ENCODE measurements at places on chromosomes 2 and 18.

- no peak for DNase-seq
Observed at GRCh38 chr2:195395362-195395761, 261.7 kb upstream of the SLC39A10 start.

DNA sequence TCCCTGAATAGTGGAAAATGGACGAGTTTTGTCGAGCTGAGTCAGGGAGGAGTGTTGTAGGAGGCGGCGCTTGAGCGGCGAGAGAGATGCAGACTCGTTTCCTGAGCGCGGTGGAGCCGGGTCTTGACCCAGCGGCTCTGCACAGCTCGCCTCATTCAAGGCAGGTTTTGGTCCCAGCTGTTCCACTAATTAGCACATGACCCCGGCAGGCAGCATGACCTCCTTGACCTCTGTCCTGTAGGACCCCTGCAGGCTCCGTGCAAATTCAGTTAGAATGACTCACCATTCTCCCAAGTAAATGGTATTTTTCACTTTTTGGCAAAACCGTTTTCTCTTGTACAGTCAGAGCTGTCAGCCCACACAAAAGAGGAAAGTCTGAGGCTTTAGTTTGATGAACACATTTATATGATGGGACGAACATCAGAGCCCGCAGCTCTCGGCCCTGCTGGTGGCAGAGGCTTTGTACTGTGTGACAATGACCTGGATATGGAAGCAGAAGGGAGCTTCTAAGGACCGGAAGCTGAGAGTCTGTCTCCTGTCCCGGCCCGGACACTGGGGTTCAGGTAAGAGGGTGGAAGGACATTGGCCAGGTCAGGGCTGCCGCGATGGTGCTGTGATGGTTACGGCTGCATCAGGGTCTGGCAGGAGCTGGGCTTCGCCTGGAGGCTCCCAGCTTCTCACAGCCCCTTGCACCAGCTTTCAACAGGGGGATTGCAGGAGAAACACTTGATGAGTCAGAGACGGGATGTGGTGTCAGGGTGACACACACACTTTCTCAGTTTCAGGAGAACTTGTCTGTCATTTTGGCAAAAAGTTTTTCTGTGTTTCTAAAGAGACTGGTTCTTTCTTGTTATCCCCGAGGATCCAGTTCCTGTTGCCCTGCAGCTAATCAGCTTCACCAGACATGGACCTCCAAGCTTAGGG is 29.9 kb upstream of the ALKAL2 start:
- DNase-seq = no peak

DNA sequence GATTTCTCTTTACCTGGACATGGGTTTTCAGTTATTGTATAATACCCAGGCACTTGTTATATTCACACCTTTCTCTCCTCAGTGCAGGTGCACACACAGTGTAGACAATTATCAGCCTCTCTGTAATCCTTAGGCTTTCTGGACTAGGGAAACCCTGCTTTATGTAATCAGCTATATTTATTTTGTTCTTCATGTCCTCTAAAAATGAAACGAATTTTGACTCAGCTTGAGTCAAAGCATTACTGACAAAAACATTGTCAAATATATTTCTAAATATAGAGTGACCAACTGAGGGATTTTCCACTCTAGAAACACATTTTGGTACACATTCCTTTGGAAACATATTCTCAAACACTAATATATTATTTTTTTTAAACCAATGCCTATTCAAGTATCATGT is 144.8 kb upstream of the GULP1 start:
- no peak for DNase-seq

- DNase-seq = peak; percentile 95
Observed at GRCh38 chr2:142868229-142868762, 9.2 kb upstream of the KYNU start.

DNA sequence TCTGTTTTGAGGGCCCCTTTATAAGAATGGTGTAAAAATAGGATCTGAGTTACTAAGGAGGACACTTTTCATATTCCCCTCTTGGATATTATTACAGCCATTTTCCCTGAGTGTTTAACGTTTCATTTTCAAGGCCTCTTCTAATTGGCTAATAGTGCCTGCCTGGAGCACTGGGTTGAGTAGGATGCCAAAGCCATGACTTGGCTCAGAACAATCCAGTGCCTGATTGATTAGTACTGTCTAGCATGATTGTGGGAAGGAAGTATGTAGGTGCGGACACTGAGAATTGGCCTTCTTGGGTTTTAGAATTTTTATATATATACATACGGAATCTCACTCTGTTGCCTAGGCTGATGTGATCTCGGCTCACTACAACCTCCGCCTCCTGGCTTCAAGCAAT is 66.1 kb downstream of the NAB1 start:
- DNase-seq = no peak

GRCh38 chr2:11829324-11829946 is 83.0 kb downstream of the LPIN1 start:
- DNase-seq = peak; percentile 47

DNA sequence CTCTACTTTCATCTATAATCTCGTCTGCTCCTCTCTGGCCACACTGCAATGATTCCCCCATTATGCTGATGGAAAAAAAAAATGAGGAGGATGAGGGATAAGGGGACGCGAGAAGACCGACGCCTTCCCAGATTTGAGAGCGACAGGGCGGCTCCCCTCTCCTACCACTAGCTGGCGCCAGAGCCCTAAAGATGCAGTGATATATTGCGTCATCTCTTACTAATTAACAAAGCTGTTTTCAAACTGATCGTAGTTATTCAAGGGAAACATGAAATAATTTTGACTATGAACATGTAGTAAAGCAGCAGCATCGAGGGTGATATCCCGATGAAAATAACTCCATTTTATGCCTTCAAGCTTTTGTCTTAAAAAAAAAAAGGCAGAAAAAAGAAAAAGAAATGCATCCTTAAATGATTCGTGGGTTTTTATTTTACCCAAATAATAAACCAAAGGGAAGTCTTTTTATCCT is 48.0 kb upstream of the HNRNPA3 start:
- peak; percentile 78 for DNase-seq
